NCI-H226 (cell line): ENCODE measurements at places on chromosomes 12 and 14.

DNA sequence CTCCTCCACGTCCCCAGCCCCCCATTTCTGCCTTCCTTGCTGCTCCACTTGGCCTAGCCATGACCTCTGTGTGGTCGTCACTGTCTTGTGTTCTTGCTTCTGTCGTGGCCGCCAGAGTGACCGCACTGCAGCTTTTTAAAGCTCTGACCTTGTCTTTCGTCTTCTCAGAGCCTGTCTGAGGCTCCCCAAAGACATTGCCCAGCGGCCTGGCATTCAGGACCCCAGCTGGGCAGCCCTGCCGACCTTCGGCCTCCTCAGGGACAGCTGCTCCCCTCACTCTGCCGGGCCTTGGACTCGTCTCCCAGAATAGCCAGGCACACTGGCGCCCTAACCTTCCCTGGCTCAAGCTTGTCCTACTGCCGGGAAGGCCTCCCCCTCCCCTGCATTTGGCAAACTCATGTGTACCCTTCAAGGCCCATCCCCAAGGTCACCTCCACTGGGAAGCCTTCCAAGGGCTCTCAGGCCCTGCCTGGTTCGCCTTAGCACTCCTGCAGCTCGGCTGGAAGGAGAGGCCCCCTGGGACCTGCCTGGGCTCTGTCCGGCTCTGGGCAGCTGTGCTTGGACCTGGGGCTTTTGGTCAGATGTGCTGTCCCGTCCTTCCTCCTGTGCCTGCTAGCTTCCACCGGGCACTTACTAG, 15.7 kb upstream of the DLK1 start:
- DNase-seq: no peak

DNA sequence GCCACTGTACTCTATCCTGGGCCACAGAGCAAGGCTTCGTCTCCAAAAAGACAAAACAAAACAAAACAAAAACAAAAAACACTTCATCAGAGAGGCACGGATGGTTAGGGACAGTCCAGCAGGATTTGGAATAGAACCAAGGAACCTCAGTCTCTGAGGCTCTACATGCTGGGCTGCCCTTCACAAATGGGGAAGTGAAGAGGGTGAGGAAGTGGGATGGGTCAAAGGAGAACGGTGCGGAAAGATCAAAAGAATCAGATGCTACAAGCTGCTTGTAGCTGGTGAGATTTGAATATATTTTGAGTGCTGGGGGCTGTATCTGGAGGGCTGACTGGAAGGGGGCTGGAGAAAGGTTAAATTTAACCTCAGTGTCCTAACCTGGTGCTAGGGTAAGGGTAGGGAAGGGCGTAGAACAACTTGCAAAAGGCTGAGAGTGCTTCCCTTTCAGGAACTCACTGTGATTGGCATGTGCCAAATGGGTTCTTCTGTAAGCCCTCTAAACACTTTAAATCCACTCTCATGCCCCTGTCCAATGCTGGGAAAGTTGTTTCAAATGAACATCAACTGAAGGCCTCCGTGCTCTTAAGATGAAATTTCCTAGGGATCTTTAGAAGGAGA, 4.6 kb downstream of the FOXJ2 start:
- DNase-seq: no peak

DNA sequence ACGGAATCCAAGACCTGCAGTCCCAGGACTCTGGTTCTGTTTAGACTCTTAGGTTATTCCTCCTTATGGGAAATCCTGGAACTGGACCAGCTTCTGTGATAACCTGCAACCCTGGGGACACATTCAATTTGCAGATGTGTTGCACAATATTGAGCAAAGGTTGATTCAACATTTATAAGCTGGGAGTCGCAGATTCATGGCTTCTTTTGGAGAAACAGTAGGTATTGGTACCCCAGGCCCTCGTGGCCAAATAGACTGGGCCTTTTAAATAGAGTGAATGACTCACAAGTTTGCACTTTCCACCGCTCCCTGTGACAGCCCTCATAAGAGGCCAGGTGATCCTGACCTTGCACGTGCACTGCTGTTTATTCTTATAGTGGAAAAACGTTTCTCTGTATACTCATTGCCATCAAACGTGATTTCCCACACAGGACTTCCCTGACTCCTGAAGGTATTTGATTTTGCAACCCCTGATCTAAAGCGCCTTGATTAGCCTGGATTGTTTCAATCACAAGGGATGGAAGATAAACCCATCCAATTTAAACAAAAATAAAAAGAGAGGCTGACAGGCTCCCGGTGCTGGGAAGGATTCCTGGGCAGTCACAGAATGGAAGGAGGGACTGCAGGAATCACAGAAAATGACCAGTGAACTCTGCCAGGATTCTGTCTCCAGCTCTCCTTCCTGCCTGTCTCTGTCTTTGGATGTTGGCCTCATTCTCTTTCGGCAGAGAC, 98.0 kb downstream of the VCPKMT start:
- no peak for DNase-seq

DNA sequence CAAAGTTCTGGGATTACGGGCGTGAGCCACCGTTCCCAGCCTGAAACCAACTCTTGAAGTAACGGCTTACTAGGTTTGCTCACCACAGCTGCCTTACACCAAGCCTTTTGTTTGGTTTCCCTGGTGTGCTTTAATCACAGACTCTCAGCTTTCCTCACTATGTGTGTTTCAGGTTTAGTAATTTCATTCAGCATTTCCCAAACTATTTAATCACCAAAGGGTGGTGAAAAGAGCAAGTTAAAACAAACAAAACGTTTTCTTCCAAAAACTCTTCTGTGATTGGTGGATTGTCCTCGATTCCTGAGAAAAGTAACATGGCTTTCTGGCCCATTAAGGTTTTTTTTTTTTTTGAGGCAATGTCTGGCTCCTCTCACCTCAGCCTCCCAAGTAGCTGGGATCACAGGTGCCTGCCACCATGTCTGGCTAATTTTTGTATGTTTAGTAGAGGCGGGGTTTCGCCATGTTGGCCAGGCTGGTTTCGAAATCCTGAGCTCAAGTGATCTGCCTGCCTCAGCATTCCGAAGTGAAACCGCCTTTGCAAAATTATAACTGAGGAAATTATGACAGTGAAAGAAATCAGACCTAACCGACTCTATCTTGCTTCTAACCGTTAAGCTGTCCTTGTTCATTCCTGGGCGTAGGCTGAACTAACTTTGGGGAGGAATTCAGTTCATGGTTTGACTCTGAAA, 1.5 kb upstream of the ZFYVE26 start:
- no peak for DNase-seq

- DNase-seq: no peak
Measured at GRCh38 chr12:31477687-31478086, 113.2 kb downstream of the DENND5B start.

- no peak for DNase-seq
Measured at GRCh38 chr12:93839064-93839463, 161.9 kb downstream of the CRADD start.

GRCh38 chr12:24955853-24956252, 7.0 kb upstream of the BCAT1 start:
- no peak for DNase-seq

DNA sequence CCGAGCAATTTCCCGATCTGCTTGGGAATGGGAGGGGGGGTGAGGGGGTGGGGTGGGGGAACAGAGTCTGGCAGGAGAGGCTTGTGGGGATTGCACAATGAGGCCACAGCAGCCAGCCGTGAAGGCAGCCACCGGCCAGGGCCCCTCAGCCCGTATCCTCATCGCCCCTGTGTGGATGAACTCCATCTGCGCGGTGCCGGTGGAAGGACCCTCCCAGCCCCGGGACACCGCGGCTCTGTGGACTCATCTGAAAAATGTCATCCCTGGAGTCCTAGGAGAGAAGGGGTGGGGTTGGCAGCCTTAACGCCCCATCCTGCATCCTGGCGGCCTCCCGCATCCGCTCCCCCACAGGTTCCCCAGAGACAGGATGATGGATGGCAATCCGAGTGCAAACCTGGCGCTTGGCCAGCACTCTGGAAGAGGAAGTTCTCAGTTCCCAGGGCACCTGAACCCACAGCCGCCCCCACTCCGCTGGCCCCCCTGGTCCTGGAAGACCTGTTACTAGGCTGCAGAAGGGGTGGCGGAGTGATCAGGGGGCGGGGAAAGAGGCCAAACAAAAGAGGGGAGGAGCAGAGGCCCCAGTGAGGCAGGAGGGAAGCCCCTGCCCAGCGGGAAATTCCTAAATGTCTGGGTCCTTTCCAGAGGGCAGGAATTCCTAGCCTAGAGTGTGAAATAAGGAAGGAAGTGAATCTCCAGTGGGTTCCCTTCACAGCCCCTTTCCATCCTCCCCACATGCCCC, 1.2 kb upstream of the TNFAIP2 start:
- DNase-seq: peak; percentile 96

GRCh38 chr12:51823875-51824565, 24.5 kb downstream of the FIGNL2 start:
- DNase-seq: peak; percentile 63

- DNase-seq: no peak
Measured at GRCh38 chr12:110794623-110795280, 52.0 kb upstream of the CCDC63 start.

DNA sequence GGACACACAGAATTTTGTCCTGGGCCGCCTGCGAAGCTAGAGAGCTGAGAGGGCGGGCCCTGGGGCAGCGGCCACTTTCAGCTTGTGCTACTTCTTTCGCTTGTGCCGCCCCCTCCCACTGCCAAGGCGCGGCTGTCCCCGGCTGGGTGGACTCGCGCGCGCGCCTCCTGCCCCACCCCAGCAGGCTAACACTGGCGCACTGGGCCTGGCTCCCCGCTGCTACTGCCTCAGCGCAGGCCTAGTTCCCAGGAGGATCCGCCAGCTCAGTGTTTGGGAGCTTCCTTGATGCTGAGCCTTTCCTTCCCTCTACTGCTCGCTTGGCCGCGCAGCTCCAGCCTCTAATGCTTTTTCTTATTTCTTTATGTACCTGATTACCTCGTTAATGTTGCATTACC, 27.4 kb upstream of the METAP2 start:
- no peak for DNase-seq

- DNase-seq: no peak
Measured at GRCh38 chr12:52630008-52630500, 11.7 kb upstream of the KRT73 start.

GRCh38 chr12:13962699-13963098, 18.7 kb downstream of the GRIN2B start:
- DNase-seq: no peak

DNA sequence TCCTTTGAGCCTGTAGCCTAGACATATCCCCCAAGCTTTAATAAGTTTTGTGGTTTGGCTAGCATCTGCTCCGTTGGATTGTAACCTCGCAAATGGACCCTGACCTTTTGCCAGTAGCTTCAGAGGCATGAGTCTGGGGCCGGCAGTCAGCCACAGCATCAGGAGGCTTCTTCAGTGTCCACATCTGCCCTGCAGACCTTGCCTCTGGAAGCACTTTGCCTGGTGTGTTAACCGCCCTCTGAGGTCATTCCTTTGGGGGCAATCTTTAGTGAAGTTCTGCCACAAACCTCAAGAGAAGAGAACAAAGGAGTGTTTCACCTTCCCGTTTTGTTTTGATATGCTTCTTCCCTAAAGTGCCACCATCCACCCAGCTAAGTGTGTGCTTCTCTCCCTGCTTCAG, 71.4 kb downstream of the GNS start:
- no peak for DNase-seq

DNA sequence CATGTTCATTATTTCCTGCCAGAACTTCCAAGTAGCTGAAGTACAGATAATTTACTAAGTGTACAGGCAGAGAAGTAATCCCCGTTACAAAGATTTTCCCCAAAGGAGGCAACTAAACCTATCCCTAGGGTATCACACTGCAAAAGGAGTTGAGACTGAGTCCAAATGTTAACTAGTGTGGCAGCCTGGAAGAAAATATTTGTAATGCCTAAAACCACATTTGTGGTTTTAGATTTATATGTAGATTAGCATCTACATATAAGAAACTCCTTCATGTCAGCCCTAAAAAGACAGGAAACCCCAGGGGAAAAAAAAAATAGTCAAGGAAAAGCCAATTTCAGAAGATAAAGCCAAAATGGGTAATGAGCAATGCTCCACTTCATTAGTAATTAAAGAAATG, 1.4 kb upstream of the RNASE12 start:
- DNase-seq: no peak

DNA sequence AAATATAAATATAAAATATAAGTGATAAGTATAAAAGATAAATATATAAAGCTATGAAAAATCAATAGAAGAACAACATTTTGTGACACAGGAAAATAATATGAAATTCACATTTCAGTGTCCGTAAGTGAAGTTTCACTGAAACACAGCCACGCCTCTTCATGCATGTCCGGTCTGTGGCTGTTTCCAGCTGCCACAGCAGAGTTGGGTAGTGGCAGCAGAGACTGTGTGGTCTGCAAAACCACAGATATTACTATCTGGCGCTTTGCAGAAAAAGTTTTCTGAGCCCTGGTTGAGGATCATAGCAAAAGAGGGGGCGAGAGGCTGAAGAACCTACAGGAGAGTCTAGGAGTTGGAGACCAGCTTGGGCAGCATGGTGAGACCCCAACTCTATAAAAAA, 780 bp downstream of the SERPINA4 start:
- no peak for DNase-seq

DNA sequence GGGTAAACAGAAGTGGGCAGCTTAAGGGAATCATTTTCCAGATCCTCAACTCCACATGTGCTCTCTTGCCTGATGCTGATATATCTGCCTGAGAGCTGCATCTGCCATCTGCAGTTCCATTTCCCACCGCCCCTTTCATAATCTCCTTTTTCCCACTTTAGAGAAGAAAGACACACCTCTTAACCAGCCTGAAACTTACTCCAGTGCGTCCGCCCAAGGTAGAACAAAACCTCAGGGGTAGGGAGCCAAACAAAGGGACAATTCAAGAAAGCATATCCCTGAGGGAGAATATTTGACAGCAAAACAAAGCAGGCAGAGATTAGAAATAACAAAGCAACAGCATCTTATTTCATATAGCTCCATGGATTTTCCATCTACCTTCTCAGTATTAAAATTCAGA, 4.3 kb downstream of the MDM1 start:
- DNase-seq: no peak

DNA sequence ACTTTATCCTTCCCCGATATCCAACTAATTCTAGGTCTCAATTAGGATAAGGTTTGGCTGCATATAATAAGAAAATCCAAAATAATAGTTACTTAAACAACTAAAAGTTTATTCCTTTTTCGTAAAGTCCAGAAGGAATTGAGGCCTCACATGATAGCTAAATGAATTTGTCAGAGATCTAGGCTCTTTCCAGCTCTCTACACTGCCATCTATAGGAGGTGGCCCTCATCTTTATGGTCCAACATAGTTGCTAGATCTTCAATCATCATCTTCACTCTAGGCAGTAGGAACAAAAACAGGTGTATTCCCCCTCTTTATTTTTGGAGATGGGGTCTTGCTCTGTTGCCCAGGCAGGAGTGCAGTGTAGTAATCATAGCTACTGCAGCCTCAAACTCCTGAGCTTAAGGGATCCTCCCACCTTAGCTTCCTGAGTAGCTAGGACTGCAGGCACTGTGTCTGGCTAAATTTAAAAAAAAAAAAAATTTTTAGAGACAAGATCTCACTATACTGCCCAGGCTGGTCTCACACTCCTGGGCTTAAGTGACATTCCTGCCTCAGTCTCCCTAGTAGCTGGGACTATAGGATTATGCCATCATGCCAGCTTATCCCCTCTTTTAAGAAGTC, 46.5 kb upstream of the SAV1 start:
- DNase-seq: peak; percentile 20

GRCh38 chr14:70416338-70416724, 559 bp downstream of the SYNJ2BP start:
- no peak for DNase-seq

GRCh38 chr14:53824061-53824460, 132.6 kb downstream of the BMP4 start:
- no peak for DNase-seq

GRCh38 chr14:90674716-90675115, 141.5 kb downstream of the TTC7B start:
- DNase-seq: no peak

- peak; percentile 65 for DNase-seq
Measured at GRCh38 chr14:68786491-68787091, 6.3 kb downstream of the ZFP36L1 start.

- no peak for DNase-seq
Measured at GRCh38 chr14:88195676-88196075, 127.4 kb downstream of the KCNK10 start.
